ENCODE measurements at places on chromosomes 1 and 21. TPM values are rescaled to one million over a fixed set of nuclear protein-coding genes. Genes with fewer than 3 reads are reported as not detected.

GRCh38 chr1:222769181-222769580 lies 32.2 kb downstream of the FAM177B start:
- DNase-seq = no peak
- H3K4me3 ChIP-seq = no peak overlapping the region
- no peaks in the 10 kb centered on the region for H3K36me3 ChIP-seq
- no peaks in the 10 kb centered on the region for H3K4me1 ChIP-seq

GRCh38 chr21:29304597-29304996 lies 5.9 kb downstream of the BACH1 start:
- H3K27ac ChIP-seq = no peak overlapping the region
- H3K4me1 ChIP-seq = peaks cover 29% of the 10 kb centered on the region
- H3K27me3 ChIP-seq = no peaks in the 10 kb centered on the region
- H3K36me3 ChIP-seq = no peaks in the 10 kb centered on the region
- H3K4me3 ChIP-seq = no peak overlapping the region
- DNase-seq = no peak

- H3K27ac ChIP-seq = no peak overlapping the region
- H3K27me3 ChIP-seq = no peaks in the 10 kb centered on the region
- H3K4me3 ChIP-seq = no peak overlapping the region
- no peaks in the 10 kb centered on the region for H3K36me3 ChIP-seq
These were observed 269.0 kb downstream of the LTN1 start for GRCh38 chr21:28723646-28724045.

The DMBX1 gene
- 5.6 TPM for total RNA-seq

The ATP1A2 gene
- 3.0 TPM for total RNA-seq

Data from endodermal cell (in vitro differentiated cells).